ENCODE measurements at places on chromosomes 4 and X. TPM values are rescaled to one million over a fixed set of nuclear protein-coding genes. Genes with fewer than 3 reads are reported as not detected.

CLIC2 gene
- total RNA-seq = 16.9 TPM

CT47B1 gene
- total RNA-seq = not detected

TLR3 gene
- 8.5 TPM for total RNA-seq

C4orf50 gene
- total RNA-seq = not detected

DCAF16 gene
- 65.9 TPM for total RNA-seq

DNA sequence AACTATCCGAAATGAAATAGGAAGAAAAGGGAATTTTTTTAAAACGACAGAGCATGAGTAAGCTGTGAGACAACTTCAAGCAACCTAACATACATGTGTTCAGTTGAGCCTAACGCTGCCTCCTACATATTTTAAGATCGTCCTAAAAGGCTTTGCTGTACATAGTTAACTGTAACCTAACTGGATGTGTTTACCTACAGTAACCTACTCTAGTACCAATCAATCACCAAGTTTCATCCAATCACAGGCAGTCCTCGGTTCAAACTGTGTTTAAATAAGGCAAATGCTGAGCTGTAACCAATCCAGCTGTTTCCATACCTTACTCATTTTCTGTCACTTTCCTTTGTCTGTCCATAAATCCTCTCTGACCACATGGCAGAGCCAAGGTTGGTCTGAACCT, 17.1 kb downstream of the RCHY1 start:
- no peak for DNase-seq

GRCh38 chr4:27016551-27016950, 155.9 kb downstream of the STIM2 start:
- DNase-seq = no peak

GRCh38 chr4:139617702-139618490, 47.7 kb upstream of the MGST2 start:
- DNase-seq = no peak

GRCh38 chrX:11423362-11423818, 130.2 kb downstream of the AMELX start:
- DNase-seq = no peak

GRCh38 chr4:157121401-157121800, 45.5 kb downstream of the GLRB start:
- DNase-seq = no peak

DNA sequence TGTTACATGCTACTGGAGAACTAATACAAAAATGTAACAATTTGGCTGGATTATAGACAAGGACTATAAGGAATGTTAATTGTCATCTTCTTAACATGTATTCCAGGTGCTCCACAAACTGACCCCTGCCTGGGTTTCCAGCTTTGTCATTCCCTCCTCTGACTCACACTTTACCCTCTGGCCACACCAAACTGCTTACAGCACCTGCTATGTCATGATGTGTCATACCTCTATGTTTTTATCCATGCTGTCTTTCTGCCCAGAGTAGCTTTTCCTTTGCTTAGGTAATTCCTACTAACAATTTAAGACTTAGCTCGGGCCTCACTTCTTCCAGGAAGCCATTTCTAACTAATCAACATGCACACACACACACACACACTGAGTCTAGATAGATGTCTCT, 14.0 kb upstream of the SHROOM4 start:
- no peak for DNase-seq

All from uterus (tissue), 4 donors.